NCI-H774 (cell line): ENCODE measurements at places on chromosomes 1 and 21.

DNA sequence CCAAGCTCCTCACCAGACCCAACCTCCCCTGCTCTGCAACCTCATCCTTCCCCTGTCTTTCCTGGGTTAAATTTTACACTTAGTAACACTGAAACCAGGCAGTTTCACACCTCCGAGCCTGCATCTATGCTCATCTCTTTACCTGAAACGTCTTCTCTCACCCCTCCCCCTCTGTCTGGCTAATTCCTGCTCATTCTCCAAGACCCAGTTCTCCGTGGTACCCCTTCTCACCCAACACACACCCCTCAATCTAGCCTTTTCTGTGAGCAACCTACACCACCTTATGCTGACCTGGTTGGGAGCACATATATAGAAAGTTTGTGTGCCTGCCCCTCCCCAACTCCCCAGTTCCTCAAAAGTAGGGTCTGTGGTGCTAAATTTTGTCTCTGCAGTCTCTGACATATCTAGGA, 3.7 kb upstream of the KIAA1614 start:
- no peak for DNase-seq

DNA sequence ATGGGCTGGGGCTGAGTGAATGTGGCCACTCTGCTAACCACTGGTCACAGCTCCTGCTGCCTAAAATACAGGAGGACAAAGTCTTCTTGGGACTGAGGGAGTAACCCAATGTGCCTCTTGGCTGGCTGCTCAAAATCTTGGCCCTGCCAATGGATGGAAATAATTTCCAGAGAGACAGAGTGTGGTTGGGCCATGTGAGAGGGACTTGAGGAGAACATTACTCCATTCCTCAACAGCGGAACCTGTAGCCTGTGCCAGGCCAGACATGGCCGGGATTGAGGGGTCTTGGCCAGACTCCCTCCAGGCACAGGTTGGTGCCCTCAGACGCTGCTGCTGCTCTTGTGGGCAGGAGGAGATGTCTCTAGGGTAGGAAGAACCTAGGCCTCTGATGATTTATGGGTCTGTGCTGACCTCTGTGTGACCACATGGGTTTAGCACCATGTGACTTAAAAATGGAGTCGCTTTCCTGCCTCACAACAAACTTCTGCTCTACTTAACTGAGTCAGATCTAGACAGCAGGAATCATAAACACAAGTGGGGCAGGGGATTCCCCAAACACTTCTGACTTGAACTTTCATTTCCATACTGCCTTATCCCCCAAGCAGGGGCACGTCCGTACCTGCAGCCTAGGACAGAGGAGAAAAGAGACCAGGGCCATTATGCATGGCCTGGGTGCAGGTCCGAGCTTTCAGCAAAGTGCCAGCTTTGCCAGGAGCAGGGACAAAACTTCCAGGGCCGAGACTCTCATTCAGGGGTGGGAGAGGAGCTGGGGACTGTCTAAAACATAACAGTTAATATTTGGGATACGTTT, 79.2 kb downstream of the CD34 start:
- no peak for DNase-seq

DNA sequence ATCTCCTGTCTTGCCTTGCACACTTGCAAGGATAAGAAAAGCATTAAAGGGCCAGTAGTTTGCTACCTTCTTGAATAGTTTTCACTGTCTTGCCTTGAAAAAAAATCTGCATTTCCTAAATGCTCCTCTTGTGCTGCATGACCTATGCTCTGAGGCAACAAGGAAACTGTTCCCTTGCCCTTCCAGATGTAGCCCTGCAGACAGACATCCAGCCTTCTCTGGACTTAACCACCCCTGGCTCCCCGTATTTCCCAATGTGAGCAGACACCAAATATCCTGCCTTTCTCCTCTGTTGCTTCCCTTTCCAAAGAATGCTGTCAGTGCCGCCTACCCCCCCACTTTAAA, 177.6 kb downstream of the GABPA start:
- DNase-seq, result no peak

DNA sequence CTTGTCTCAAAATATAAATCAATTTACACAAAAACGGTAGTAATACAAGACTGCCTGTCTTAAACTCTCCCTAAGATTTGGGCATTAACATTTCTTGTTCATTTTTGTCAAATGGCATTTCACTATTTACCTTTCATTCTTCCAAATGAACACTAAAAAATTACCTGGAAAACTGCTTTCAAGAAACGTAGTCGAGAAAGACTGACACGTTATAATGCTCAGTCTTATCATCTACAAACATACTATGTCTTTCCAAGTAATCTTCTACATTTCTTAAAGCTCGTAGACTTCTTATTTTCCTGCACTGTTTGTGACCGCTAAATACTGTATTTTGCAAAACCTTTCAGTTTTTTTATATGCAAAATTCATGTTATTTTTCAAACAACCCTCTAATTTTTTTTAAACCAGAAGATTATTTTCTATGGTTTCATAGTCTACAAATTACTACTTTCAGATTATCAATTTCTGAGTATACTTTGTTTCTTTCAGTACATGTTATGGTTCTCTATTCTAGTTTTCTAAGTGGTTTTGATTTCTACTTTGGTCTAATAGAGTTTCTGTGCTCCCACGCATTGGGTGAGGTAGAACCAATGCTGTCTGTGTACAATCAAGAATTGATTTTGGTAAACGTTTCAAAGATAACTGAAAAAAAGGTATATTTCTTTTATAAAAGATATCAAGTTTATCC, 336.4 kb downstream of the SMYD3 start:
- no peak for DNase-seq

- DNase-seq, result no peak
These were observed 40.0 kb downstream of the SPTA1 start for GRCh38 chr1:158646465-158646864.

DNA sequence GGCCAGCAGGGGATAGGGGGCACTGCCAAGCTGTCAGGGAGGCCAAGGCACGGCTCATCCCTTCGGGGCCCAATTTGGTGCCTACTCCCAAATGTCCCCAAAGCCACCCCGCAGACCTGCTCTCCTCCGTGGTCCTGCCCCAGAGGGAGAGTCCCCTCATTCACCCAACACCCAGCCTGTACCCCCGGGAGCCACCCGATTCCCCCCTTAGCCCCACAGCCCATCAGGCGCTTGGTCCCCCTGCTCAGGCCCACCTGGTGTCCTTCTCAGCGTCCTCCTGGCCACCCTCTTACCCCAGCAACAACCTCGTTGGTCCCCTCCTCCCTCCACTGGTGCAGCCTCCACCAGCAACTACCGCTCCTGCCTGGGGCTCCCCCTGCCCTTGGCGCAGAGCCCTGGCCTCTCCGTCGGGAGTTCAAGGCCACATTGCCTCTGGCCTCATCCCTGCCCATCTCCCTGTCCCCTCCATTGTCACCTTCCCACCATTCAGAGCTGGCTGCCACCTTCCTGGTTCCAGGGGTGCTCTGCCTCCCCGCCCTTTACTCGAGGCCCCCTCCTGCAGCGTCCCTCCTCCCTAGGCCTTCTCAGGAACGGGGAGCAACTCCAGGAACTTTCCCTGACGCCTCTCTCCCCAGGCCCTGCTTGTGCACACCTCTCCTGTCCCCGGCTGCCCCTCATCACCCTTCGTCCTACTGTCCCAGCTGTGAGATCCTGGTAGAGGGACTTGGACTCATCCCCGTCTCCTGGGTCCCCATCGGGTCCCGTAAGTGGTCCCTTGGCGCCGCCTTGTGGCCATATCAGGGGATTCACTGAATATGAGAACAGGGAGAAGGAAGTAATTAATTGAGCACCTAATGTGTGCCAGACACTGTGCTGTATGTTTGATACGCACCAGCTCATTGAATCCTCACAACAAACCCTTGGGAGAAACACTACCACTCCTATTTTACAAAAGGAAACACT, 73.9 kb downstream of the RAP1GAP start:
- no peak for DNase-seq

DNA sequence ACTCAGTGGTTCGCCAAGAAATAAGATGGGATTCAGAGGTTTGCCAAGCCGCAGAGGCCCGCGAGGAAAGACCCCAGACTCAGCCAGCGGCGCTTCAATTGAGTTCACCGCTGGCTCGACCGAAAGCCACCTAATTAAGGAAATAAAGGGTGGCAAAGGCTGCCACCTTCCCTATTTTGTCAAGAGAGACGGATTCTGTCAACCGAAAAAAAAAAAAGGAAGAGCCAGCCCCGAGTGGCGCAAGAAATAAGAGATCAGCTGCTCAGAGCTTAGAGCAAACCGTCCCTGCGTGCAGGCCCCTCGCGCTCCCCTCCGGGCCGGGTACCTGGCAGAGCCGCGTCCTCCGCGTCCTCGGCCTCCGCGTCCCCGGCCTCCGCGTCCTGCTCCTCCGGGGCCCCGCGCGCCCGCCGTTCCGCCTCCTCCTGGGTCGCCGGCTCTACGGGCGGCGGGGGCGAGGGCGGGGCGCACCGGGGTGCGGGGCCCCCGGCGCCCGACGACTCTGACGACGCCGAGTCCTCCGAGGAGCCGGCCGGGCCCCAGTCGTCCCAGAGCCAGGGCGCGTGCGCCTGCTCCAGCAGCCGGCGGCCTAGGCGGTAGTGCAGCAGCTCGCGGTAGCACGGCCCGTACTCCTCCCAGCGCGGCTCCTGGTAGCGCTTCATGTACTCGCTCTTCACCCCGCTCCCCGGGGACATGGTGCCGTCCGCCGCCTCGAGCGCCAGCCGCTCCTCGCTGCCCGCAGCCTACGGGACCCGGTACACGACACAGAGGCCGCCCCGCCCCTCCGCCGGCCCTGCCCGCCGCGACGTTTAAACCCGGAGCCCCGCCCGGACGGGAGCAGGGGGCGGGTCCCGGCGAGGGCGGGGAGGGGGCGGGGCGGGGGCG, 832 bp downstream of the CCSAP start:
- peak; percentile 82 for DNase-seq

- no peak for DNase-seq
These were observed 20.0 kb upstream of the RNF19B start for GRCh38 chr1:32984455-32985171.

- no peak for DNase-seq
These were observed 101.2 kb downstream of the FMN2 start for GRCh38 chr1:240192851-240193250.

DNA sequence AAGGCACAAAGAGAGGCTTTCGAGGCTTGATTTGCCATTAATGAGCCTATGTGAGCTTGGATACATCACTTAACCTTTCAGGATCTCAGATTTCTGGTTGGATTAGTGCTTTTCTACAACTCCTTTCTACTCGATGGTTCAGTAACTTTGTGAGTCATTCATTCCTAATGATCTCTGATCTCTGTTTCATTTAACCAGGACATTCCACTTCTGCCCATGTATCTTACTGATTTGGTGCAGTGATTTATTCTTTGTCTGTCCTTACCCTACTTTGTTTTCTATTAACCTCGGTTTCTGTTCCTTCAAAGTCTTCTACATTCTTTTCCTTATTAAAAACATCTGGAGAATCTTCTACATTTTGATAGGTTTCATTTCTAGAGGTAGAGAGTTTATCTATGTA, 94.6 kb upstream of the ZBTB18 start:
- DNase-seq, result no peak

DNA sequence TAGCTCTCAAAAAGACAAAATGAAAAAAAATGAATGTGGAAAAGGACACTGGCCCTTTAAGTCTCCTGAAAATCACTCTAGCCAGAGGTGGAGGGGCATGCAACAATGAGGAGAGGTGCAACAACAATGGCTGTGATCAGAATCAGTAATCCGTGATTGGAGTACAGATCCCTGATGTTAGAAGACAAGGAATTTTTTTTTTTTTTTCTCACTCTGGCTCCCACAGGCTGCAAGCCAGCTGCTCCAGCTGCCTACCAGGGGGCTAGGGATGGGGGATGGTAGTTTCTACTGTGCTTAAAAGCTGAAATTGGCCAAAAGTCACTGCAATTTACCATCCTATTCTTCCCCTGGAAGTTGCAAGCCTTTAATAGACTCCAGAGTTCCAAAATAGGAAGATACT, 54.5 kb downstream of the STYXL2 start:
- no peak for DNase-seq

GRCh38 chr21:32312976-32313375, 14.3 kb downstream of the MRAP start:
- no peak for DNase-seq

DNA sequence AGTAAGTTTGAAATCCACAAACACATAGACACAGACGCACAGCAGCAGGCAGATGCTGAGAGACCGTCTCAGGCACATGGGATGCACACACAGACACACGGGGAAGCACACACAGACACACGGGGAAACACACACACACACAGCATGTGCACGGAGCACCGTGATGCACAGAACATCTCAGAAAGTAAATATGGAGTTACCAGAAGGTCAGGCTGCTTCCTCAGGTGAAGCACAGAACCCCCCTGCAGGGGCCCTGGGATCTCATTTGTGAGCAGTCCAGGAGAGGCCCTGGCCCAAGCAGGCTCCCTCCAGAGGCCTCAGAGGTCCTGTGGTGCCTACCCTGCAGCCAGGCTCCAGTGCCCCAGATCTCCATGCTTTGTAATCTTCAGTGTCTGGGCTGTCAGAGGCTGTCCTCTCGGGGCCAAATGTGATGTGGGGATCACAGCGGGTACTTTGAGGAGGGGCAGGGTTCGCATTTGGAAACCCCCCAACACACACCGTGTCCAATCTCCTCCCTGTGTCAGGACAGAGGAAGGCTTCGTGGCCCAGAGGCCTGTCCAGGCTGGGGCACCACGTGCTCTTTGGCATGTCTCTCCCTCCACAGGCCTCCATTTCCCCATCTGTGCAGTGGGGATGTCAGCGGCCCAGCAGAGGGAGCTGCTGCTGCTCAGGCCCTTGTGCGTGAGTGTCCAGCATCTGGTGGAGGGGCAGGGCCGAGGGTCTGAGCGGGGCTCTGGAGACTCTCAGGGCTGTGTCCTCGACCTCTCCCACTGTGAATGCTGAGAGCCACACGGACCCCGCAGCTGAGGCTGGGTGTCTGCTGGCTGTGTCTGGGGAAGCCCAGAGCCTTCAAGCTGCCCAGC, 23.0 kb upstream of the PRSS38 start:
- no peak for DNase-seq

- DNase-seq, result no peak
These were observed 67.4 kb downstream of the LUZP1 start for GRCh38 chr1:23101101-23101827.

DNA sequence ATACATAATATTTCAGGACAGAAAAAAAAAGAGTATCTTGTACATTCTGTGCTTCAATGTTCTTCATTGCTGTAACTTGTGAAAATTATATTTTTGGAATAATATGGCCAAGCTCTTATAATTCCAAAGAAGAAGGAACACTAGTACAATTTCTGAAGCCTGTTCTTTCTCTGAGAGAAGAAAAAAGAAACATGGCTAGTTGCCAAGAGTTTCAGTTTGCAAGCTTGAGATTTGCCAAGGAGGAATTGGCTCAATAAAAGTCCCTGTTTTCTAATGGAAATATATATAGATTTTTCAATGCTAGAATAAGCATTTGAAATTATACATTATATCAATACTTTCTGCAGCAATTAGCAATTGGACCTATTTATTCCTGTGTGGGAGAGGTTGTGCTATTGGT, 285.2 kb upstream of the NEGR1 start:
- no peak for DNase-seq
